ENCODE measurements at places on chromosomes 6 and 20.

DNA sequence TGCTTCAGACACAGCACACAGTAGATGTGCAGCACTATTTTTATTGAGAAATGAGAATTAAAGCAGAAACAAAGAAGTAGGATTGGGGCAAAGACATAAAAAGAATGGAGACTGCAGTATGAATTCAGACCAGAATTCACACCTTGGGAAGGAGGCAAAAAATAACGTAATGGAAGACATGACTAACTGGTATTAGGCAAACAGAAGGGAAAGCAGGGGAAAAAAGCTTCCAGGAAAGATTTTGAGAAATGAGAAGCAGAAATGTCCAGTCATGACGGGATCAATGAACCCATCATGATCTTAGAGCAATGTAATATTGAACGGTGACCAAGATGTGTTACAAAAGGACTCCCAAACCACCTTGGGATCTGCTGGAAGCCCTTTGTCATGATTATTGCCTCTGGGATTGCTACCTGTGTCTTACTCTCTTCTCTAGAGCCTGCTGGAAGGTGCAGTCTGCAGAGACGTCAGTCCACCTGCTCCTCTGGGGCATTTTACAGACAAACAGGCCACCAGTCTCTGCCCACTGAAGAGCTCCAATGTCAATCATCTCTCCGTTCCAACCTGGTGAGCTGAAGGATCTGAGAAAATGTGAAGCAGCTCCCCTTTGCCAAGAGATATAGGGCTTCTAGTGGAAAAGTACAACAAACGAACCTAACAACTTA, 8.7 kb downstream of the NUDT3 start:
- no peak for DNase-seq

DNA sequence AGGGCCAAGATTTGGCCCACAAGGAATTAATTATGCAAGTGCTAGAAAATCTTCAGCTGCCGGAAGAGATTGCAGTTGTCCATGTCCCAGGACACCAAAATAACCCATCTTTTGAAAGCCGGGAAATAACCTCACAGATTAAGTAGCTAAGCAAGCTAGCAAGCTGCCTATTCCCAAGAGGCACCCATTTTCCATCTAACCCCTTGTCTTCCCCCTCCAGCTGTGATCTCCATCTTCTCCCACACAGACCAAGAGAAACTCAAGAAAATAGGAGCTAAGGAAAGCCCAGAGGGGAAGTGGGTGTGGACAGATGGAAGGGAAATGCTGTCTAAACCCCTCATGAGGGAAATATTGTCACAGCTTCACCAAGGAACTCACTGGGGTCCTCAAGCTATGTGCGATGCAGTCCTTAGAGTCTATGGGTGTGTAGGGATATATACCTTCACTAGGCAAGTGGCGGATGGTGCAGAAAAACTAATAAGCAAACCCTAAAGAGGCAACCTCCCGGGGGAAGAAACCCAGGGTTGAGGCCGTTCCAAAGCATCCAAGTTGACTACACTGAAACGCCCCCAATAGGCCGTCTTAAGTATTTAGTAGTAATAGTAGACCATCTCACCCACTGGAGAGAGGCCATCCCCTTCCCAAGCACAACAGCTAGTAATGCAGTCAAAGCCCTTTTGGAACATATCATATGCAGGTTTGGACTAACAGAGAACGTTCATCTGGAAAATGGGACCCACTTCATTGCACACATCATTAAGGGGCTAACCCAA, 64.3 kb upstream of the PRSS16 start:
- DNase-seq: no peak

- peak; percentile 21 for DNase-seq
These were observed 141.9 kb upstream of the NEDD9 start for GRCh38 chr6:11374036-11375010.

GRCh38 chr6:141202626-141203025, 930.1 kb upstream of the GJE1 start:
- DNase-seq: no peak

DNA sequence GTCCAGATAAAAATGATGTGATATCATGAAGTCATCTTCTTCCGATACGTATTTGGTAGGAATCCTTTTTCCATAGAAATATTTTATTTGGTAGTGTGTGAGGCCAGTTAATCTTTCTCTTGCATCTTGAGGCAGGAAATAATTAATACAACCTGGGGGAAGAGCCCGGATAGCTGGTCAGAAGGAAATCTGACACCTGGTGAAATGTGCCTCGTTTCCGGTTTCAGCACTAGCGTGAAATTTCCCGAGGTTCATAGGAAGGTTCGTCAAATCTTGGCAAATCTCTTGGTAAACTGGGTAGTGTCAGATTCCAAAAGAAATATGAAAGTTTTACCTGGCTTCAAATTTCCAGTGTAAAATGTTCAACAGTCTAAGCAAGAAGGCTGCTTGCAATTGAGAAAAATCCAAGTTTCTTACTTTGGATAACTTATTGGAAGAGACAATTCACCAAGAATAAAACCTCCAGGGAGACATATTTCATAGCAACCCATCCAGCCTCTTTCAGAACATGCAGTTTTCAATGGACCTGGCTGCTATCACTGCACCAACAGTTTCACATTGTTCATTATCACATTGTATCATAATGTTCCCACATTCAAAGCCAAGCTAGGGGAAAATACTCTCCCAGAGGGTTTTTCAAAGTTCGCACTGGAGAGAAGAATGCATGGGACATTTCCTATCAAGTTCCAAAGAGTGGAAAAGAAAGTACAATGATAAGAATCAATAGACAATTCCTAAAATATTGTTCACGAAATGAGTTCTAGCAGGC, 454.5 kb upstream of the CITED2 start:
- no peak for DNase-seq

GRCh38 chr20:4665591-4665990, 56.1 kb upstream of the PRND start:
- DNase-seq: no peak

DNA sequence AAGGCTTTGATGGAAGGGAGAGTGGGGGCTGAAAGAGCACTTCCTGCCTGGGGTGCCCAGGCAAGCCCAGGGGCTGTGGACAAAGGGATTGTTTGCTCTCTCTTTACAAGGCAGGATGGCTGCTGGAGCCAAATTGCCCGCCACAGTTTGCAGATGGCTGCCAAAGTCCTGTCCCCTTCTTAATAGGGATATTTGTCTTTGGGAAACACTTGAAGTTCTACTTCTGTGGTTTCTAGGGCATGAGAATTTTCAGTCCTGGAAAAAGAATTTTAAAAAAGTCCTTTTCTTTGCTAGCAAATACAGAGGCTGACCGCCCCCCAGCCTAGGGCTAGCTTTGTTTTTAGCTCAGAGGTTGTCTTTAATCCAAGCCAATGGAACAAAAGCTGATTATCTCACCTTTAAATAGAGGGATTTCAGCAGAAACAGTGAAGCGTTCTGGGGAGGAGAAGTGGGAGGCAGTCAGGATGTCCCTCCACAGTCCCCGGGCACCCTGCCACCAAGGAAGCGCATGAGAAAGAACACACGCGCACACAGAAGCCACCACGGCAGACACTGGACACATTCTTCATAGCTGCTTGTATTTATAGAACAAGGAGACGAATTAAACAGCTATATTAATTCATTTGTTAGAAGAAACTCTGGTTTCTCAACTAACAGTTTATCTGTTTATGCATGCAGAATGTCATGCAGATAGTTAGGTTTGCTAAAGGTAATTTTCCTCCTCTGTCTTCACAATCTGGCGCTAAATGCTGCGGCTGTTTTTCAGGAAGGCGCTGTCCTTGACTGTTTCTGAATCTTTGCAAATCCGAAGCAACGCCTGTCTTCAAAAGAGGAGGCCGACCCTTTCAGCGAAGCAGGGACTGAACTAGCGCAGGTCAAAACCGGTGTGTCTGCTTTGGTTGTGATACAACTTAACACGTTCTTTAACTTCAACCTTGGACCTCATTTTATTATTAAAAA, 736.9 kb downstream of the QKI start:
- DNase-seq: no peak

- DNase-seq: no peak
These were observed at the start of gene LAMA2 for GRCh38 chr6:128882991-128883611. TSS of gene LAMA2 (plus strand) at chr6:128883138. CDS start at chr6:128883246, 108 bp downstream.

- no peak for DNase-seq
These were observed 156.1 kb downstream of the DLL1 start for GRCh38 chr6:170134471-170135440.

DNA sequence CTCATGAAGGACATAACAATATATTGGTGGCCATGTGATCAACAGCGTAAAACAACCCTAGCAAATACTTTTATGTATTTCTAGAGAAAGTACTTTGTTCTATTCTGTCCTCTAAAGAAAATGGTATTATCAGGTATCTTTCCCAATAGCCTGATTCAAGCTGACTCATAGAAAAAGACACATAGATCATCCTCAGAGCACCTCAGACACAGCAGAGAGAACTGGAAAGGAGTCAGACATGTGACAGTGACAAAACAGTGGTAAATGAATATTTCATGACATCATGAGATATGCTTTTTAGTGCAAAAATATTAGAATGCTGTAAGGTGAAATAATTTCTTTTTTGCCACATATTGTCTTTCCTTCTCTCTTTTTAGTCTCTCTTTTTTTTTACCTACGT, 1355.0 kb upstream of the MAP3K7 start:
- DNase-seq: no peak

DNA sequence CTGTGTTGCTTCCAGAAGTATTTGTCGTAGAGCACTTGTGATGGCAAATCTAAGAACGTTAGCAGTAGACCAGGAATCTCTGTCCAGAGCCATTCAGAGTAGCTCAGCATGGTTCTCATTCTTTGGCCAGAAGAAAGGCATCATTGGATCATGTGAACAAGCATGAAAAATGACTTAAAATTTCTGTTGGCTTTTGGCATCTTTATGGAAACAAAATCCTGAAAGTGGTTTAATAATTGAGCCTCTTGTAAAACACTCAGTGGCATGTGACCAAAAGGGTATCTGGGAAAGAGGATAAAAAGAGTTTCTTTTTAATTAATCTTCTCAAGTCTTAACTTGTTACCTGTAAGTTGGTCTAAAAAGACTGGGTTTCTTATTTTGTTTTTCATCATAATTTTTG, 55.2 kb downstream of the PTPN1 start:
- DNase-seq: no peak

DNA sequence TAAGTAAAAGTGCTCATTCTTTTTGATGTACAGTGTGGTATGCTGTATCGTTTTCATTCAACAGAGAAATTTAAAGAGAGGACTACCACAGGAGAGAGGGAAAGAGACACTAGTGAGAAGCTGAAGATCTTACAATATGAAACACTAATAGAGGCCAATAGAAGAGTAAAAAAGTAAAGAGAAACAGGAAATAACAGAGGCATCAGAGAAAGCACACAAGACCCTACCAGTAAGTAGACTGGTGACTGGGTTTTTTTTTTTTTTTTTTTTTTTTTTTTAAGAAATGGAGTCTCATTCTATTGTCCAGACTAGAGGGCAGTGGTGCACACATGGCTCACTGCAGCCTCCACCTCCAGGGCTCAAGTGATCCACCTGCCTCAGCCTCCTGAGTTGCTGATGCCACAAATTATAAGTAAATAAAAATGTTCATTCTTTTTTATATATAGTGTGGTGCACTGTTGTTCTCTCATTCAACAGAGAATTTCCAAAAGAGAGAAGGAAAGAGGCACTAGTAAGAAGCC, 18.8 kb downstream of the ELOVL4 start:
- DNase-seq: no peak

DNA sequence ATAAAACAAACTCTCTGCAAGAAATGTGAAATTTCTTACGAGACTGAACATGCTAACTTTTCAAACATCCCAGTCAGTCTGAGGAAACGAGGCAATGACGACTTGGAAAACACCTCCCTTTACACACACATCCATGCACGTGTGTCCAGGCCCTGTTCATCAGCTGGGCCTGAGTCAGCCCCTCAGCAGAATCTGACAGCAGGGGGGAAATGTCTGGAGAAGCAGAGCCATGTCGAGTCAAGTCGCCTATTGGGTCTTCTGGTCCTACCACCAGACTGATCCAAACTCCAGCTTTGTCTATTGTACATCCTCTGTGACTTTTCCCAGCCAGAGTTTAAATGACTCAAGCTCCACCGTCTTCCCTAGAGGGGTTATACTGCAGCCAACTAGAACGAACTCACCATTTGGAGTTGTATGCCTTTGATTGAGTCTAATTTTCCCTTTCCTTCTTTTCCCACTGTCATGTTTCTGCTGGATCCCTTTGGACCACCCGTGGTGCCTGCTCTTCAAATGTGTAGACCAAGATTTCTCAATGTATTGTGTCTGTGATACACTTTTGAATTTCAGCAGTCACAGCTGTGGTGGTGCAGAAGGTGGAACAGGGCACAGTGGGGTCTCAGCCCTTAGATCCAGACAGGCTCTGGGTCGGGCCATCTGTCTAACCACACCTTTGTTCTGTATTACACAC, 254.0 kb downstream of the CDC5L start:
- no peak for DNase-seq

DNA sequence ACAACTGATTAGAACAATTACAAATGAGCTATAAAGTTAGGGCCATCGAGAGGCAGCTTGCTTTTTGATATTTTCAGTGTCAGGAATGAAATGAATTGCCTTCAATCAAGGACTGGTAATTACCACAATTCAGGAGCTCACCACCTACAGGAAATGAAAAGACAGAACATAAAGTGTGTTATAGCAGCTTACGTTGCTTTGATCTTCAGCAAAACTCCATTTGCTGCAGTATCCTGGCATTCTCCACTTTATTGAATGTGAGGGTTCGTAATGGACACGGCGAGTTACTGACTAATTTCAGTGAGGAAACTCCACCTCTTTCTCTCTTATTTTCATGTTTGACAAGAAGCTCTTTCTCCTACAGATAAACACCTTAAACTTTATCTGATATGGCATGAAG, 440.0 kb upstream of the HSF2 start:
- no peak for DNase-seq

- DNase-seq: no peak
These were observed 120.2 kb downstream of the MBOAT1 start for GRCh38 chr6:20092071-20092566.

DNA sequence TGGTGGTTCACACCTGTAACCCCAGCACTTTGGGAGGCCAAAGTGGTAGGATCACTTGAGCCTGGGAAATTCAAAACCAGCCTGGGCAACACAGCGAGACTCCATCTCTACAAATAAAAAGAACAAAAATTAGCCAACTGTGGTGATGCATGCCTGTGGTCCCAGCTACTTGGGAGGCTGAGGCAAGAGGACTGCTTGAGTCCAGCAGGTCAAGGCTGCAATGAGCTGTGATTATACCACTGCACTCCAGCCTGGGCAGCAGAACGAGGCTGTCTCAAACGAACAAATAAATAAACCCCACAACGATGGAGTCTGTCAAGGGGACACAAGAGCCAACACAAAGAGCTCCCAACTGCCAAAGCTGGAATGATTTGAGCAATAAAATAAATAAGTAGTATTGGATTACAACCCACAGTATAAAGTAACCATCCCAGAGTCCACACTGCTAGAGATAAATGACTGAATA, 13.5 kb downstream of the ZMYND8 start:
- no peak for DNase-seq

GRCh38 chr6:12162213-12162612, 127.9 kb upstream of the EDN1 start:
- no peak for DNase-seq

DNA sequence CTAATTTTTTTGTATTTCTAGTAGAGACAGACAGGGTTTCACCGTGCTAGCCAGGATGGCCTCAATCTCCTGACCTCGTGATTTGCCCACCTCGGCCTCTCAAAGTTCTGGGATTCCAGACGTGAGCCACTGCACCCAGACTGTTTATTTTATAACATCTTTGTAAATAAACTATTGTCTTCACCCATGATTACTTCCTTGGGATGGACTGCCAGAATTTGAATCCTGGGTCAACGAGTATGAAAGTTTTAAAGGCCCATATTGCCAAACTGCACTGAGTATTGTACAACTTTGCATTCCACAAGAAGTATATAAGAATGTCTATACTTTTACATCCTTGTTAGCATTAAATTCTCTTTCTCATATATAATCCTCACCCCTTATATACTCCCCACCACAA, 38.6 kb downstream of the ZHX3 start:
- DNase-seq: no peak

- no peak for DNase-seq
These were observed 245.4 kb upstream of the SPTLC3 start for GRCh38 chr20:12763406-12763805.
